ENCODE measurements at places on chromosomes 6 and 20.

GRCh38 chr6:111534231-111534751 is 51.3 kb upstream of the REV3L start:
- peak; percentile 96 for DNase-seq

- peak; percentile 70 for DNase-seq
These were observed 154.6 kb downstream of the CDKAL1 start for GRCh38 chr6:20688710-20689500.

DNA sequence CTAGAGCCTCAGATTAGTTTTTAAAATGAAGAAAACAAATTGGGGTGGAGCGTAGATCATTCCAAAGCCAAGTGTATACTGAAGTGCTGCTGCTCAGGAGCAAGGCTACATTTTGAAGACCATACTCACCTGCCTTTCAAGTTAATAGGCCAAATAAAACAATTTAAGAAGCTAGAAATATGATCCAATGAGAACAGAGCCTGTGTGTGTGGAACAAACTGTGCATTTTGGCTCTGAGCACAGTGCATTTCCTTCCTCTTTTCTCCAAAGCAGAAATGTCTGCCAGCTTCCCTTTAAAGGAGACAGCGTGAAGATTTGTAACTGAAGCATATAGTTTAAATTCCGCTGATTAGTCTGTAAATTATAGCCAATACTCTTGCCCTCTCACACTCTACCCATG is 3.2 kb upstream of the IFNGR1 start:
- no peak for DNase-seq

DNA sequence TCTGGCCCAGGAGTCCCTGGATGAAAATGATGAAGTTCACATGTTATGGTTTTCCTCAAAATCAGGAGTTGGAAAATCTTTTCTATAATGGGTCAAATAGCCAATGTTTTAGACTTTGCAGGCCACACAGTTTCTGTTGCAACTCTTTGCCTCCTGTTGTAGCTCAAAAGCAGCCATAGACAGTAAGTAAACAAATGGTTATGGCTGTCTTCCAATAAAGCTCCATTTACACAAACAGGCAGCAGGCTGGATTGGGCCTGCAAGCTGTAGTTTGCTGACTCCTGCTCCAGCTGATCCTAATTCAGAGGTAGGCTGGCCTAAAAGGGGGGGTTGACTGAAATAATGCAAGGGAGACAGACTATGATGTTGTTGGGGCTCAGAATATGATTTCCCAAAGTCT is 33.0 kb downstream of the METTL24 start:
- DNase-seq, result peak; percentile 64

DNA sequence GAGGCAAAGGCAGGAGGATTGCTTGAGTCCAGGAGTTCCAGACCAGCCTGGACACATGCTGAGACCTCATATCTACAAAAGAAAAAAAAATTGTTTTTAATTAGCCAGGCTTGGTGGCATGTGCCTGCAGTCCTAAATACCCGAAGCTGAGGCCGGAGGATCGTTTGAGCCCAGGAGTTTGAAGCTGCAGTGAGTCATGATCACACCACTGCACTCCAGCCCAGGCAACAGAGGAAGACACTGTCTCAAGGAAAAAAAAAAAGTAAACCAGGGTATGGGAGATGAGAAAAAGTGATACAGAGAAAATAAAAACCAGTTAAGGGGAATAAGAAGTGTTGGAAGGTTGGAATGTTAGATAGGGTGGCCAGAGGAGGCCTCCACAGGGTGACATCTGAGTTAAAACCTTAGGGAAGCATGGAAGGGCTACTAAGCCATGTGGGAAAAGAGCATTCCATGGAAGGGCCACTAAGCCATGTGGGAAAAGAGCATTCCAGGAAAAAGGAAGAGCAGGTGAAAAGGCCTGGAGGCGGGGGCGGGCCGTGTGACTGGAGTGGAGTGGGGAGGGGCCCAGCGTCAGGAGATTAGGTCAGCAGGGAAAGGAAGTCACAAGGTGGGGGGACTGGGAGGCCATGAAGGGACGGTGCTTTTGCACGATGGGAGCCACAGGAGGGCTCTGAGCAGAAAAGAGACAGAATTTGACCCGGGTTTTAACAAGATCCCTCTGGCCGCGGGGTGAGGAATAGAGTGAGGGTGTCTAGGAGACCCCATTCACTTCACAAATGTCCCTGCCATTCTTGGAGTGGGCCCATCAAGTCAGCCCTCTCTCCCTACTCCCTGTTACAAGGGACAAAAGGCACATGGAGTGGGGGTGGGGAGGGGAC is 18.3 kb downstream of the CPNE5 start:
- no peak for DNase-seq

DNA sequence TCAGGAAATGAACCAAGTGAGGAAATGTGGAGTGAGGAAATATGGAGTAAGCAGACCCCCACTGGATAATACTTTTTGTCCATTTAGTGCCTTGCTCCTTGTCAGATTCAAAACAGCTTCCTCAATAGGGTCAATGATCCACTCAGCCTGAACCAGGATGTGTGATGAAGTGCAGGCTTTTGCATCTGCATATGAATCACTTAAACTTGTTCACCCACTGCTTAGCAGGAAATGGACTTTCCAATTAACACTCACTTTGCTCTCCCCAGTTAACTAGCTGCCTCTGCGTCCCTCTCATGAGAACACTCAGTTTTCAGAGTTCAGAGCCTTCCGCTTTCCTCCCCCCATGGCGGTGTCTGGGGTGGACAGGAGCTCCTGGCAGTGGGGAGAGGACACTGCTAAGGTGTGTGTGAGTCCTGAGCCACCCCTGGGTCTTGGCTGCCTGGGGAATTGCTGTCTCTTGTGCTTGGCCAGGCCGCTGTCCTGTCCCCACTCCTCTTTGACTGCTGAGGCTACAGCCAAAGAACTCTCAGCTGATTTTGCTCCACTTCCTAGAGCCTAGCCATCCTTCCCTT is 621.8 kb downstream of the CDH26 start:
- DNase-seq, result no peak

DNA sequence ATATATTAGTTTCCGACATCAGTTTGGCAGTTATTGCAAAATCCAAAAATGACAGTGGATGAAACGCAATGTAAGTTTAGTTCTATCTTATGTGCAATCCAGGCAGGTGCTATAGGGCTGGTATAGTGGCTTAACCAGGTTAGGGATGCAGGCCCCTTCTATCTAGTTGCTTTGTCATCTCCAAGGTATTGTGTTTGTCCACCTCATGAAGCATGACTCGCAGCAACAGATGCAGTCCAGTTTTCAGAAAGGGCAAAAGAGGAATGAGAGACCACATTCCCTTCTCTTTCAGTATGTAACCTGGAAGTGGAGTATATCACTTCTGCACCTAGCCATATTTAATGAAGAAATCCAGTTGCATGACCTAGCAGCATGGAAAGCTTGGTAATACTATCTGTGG is 59.7 kb downstream of the PKIB start:
- no peak for DNase-seq

DNA sequence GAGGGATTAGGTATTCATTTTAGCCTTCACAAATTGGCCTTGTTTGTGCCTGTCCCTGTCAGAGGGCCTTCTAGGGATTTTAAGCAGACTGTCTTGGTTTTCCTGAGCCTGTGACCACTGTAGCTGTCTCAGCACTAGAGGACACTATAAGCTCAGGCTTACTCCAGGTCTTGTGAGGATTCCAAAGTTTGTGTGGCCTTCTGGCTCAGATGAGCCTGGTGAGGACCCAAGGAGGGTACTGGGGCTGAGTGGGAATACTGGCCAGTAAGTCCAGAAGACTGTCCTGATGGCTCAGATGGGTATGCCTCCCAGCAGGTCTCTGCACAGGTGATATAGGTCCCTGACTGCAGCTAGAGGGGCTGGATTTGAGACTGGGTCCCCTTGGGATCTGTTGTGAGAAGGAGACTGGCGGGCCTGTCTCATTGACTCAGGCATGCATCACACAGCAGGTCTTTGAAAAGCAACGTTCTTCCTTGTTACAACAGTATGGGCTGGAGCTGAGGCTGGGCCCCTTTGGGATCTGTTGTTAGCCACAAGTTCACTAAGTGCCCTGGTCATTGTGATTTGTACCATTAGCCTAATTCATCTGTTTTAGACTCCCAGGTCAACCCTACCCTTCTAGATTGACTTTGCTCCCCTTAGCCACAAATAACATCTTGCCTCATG is 26.3 kb upstream of the TFB1M start:
- no peak for DNase-seq

DNA sequence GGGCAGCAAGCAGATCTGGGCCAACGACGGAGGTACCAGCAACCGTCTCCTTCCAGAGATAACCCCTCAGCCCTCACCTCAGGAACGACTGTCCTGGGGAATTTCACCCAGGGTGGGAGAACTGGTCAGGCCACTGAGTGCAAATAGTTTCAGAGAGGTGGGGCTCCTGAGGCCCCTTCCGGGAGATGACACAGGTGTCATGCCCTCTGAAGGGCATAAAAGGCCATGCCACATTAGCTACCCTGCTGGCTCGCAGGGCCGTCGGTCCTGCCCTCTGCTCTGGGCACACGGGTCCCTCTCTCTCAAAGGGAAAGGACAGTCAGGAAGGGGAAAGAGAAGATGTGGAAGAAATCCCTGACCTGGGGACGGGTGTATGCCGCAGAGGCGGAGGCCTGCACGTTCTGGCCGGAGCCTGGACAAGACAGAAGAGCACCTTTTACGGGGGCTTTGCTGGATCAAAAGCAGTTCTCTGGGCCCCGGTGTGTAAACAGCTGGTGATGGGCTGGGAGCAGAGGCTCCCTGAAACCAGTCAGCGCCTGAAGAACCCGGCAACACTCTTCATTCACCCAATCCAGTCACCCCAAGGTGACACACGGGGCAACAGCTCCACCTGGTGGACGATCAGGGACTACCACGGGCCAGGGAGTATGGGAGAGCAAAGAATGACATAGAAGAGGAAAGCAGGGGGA is 6.4 kb upstream of the TAF8 start:
- DNase-seq, result peak; percentile 80

Measured in NCI-H1105 (cell line).